Stimulated activated CD8-positive, alpha-beta memory T cell treated with anti-CD3 and anti-CD28 coated beads, Interleukin-15, amount 100 ng/mL, for 1 hour (primary cell): ENCODE measurements at places on chromosomes 6 and 20.

DNA sequence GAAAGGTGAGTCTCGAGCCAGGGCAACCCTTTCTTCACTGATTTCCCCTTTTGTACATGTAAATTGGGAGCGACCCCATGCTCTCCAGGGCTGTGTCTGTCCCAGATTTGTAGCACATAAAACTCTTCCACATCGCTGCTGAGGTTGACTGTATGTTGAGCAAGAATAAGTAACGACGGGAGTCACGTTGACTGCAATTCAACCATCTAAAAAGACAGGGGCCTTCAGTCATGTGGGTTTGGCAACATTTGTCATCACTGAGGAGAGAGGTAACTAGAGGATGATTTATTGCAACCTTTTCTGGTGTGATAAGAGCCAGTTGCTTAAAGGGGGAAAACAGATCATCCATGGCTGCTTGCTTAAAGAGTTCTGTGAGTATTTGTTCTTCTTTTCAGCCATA is 159.4 kb upstream of the SULF2 start:
- DNase-seq, result no peak

- no peak for DNase-seq
Measured at GRCh38 chr6:81985191-81985590, 232.7 kb upstream of the TENT5A start.

GRCh38 chr20:3663031-3663701 is at the start of gene GFRA4:
GFRA4 (minus strand) TSS chr20:3663399; CDS start chr20:3663399, 0 bp downstream.
- DNase-seq, result no peak

DNA sequence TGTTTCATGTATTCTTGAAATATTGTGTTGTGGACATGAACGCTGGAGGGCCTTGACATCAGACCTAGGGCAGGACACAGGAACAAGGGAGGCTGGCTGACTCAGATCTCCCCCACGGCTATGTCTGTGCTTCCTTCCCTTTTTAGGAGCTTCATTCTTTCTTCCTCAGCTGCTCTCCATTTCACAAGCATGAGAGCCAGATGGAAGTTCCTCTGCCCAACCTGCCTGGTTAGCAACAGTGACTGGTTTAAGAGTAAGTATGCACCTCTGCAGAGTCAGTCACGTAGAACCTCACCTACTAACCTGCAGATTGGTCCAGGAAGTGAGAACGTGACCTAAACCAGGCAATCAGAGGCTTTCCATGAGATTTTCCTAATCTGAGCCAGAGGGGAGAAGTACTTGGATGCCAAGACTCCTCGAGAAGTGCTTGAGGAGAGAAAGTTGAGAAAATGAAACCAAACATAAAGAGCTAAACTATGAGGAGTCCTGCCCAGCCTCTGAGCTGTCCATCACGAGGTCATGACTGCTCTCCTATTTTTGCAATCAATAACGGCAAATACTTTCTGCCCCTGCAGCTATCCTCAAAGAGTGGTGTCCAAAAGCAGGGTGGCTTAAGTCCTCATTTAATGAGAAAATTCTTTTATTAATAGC is 465.2 kb upstream of the CITED2 start:
- no peak for DNase-seq

DNA sequence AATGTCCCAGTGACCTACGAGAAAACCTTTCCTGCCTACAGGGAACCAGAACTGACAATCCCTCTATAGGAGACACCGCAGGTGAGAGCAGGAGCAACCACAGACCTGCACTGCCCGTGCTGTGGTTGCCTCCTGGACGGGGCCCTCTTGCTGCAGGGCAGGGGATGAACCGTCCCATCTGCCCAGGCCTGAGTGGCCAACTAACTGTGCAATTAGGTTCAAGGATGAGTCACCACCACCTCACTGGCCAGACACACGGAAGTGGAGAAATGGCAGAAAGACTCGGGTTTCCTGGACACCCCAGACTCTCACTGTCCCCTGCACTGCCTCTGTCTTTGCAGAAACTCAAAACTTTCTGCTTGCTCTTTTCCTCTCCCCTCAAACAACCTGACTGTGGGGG is 13.8 kb upstream of the HLA-G start:
- no peak for DNase-seq

DNA sequence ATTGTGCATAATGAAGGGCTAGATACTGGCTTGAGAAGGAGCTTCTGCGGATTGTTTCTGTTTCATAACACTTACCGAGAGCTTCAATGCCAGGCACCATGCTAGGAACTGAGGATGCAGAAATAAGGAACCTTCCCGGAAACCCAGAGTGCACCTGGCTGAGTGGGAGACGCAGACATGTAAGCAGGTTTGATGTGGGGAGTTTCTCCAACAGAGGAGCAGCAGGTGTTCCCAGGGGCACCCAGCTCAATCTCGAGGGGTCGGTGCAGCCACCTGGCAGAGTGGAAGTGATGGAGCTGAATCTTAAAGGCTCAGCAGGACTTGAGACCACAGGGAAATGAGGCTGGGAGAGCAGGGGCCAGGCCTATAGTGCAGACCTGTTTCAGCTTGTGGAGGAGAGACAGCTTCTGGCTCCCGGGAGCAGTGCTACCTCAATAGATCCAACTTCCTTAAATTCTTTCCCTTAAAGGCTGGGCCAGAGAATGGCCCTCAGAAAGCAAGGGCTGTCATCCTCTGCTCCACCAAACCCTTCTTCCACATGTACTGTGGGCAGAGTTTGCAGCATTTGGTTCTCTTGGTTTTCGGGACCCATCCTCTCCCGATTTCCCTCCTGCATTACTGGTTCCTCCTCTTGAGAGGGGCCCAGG is 27.8 kb upstream of the SRC start:
- no peak for DNase-seq

- DNase-seq, result no peak
Measured at GRCh38 chr6:138504764-138505689, 5.7 kb upstream of the NHSL1 start.

DNA sequence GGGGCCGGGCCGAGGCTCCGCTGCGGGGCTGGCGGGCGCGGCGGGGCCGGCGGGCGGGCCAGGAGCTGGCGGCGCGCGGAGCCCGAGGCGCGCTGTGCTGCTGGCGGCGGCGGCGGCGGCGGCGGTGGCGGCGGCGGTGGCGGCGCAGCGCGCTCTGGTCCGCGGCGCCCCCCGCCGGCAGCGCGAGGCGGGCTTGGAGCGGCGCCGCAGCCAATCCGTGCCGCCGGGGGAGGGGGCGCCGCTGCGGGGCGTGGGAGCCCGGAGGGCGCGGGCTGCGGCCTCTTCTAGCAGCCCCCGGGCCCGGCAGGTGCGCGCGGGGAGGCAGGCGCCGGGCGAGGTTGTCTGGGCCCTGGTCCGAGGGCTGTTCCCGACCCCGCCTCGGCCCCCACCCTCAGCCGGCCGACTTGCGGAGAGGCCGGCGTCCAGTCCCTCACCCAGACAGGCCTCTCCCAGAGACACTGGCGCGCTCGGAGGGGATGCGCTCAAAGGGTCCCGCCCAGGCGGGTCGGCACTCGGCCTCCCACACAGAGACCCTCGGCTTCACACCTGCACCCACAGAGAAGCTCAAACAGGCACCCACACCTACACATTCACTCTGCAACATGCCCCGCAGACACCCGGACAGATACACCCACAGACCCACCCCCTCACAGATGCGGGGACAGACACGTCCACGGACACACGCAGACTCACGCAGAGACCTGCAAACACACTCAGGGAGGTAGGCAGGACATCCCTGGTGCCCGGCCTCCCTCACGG is at the start of gene RIMS4:
RIMS4 (minus strand) TSS at position 156 of the 759 bp plus-strand sequence. CDS start 275 bp downstream, outside the sequence.
- DNase-seq, result no peak

DNA sequence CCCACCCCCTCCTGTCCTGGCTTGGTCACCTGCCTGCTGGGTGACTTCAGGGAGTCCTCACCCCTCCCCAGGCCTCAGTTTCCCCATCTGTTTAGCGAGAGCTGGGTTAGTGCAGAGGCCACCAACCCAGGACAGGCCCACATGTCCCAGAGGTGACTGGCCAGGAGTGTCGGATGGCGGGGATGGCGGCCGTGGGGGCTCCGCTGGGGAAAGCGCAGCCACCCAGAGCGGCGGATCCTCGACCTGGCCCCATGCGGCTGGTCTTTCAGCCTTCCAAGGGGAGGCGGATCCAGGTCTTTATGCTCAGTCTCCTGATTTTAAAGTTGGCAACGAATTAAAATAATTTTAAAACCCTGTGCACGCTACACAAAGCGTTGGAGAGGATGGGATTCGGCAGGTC is 31.0 kb upstream of the GATA5 start:
- no peak for DNase-seq

DNA sequence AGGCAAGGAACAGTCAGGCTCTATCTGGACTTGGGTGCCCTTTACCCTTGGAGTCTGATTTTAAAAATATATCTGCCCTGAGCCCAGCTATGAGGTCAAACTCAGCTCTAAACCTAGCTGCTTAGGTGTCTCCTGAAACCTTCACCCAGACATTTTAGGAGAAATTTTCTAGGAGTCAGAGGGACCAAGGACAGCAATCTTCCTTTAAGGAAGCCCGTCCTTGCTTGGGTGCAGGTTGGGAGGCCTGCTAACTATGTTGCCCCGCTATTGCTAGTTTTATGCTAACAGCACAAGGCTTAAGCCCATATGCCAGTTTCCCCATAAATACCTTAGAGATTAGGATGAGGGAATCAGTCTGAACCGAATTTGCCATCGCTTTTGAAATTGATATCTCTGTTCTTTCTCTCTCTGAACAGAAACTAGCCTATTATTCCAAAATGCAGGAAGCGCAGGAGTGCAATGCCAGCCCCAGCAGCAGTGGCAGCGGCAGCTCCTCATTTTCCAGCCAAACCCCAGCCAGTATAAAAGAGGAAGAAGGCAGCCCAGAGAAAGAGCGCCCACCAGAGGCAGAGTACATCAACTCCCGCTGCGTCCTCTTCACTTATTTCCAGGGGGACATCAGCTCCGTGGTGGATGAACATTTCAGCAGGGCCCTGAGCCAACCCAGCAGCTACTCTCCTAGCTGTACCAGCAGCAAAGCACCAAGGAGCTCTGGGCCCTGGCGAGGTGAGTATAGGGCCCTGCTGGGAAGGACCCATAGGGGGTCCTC is 2.6 kb downstream of the VGLL2 start:
- DNase-seq, result no peak

DNA sequence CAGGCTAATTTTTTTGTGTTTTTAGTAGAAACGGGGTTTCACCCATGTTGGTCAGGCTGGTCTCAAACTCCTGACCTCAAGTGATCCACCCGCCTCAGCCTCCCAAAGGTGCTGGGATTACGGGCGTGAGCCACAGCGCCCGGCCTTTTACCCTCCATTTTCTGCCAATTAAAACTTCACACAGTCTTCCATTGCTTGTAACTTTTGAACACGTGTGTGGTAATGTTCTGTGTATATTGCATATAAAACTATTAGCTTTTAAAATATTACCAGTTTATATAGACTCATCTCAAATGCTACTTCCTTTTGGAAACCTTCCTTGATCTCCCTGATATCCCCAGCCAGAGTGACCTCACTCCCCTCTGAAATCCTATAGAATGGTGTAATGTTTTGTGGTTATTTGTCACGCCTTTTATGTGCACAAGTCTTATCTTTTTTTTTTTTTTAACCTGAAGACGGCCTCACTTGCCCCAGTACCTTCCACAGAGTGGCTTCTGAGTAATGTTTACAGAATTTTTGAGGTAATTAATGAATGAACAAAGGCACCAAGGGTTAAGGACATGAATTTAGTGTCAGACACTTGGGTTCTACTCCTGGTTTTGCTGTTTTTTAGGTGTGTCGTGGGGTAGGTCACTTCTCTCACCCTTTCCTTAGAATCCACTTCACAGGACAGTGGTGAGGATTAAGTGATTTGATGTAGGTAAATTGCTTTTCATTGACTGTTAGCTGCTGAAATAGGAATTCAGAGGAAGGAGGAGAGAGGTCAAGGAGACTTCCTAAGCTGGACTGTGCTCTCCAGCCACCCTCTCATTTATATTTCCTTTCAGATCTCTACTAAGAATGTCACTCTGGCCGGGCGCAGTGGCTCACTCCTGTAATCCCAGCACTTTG is 11.2 kb upstream of the MMP24 start:
- DNase-seq, result no peak

DNA sequence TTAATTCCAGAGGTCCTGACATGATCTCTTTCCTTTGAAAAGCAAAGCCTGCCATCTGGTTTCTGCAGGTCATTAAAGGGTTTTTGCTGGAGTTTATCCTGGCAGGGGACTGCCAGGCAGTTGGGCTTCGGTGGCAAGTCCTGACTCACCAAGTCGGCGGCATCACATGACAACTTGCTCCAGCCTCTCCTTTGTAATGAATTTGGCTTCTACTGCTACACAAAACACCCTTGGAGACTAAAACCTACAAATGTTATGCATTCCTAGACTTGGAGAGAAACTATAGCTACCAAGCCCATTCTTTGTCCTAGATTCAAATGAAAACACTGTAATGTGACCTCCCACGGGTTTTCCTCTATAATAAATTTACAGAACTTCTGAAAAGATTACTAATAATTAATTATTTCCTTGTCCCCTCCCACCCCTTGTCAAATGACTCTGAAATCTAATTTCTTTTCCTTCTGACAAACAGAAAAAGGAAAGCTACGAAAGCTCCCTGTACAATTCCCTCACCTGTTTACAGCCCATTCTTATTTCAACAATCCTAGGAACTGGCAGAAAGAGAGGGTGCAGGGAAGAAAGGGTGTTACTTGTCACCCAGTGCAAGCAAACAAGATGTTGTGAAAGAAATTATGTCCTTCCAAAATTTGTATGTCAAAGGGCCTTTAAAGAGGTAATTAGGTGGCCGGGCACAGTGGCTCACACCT is 62.9 kb downstream of the QRSL1 start:
- DNase-seq, result no peak

GRCh38 chr6:12010635-12011275 is 1.4 kb upstream of the HIVEP1 start:
- DNase-seq, result peak; percentile 20

DNA sequence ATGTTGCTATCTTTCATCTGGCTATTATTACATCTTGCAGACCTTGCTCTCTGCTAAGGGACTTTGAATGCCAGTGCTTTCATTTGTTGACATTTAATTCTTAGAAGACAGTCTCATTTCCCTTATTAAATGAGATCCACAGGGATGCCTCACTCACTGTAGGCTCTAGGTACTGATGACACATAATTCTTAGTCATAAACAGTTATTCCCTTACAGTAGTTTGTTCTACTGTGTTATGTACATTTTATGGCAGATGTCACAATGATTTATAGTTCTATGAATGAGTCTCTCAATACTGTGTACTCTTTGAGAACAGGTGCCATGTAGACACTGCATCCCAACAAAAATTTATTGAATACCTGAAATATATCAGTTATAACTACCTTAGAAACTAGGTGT is 70.3 kb downstream of the FAM83B start:
- no peak for DNase-seq

DNA sequence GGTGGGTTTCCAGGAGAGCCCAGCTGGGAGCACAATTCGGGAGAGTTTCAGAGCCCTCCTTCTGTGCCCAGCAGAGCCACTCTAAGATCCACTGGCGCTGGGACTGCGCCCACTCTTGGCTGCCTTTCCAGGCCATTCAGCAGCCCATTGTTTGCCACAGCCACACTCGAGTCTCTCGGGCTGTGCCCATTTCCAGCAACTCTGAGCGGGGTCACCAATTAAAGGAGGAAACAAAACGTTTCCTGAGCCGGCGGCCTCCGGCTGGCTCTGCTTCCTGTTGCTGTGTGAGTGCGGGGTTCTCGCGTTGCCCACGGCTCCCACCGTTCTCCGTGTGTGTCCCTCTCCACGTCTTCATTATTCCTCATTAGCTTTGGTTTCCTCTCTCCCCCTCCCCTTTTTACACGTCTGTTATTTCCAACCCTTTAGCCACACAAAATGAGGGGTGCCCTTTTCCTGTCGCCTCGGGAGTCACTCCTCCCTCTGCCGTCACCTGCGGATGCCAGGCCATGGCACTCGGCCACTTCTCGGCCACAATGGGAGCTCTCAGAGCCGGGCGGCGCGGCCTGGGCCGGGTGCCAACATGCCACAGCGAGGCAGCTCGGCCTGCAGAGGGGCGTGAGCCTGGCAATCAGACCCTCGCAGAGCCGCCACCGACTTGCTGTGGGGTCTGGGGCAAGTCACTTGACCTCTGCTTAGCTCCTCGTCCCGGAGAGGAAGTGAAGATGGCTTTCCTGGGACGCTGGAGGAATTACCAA is 94.3 kb upstream of the NKX2-2 start:
- DNase-seq, result no peak
